ENCODE measurements at places on chromosomes 2 and 18.

GRCh38 chr2:190315273-190315672 is 4.4 kb downstream of the HIBCH start:
- DNase-seq = peak; percentile 74

DNA sequence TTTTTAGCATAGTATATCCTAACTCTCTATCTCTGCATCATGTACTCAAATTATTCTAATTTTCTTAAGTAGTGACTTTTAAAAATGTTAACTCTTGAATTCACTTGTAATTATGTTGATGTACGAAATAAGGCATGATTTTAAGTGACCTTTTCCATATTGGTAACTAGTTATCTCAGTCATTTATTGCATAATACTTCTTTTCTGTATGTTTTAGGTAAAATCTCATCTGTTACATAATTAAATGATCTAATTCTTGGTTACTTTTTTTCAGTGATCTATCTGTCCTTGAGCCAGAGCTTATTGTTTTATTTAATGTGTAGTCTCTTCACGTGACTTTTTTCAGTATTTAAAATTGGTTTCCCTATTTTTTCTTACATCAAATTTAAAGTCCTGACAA is 4.8 kb upstream of the UBE2E3 start:
- DNase-seq = no peak

DNA sequence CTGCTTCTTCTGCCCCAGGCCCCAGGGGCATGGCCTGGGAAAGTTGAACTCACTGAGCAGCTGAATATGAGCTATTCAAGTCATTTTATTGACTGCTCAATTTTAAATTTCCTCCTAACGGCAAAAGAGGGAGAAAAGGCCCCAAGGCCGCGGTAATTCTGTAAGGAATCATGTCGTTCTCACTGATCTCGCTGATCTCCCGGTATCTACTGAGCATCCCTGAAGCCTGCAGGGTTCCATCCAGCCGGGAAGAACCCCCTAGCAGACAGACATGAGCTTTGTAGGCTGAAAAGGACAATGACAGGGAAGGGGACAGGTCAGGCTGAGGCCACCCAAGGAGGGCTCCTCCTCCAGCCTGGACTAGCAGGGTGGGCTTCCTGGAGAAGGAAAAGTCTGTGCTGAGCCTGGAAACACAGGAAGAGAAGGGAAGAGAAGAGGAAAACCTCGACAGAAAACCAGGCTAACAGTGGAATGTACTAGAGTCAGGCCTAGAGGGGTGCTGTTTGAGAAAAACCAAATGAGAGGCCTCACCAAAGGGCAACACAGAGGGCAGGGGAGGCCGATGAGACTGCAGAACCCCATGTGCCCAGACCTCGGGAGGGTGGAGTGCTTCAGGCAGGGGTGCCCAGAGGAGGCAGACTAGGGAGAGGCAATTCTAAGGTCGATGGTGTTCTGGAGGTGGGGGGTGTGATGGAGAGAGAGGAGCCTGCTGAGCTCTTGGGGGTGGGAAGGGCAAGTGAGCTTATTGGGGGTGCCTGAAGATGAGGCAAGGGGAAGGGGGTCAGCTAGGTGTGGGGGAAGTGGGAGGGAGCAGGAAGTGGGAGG is 2.9 kb upstream of the NPPC start:
- DNase-seq = no peak

GRCh38 chr2:5007596-5007995 is 684.6 kb upstream of the SOX11 start:
- no peak for DNase-seq

DNA sequence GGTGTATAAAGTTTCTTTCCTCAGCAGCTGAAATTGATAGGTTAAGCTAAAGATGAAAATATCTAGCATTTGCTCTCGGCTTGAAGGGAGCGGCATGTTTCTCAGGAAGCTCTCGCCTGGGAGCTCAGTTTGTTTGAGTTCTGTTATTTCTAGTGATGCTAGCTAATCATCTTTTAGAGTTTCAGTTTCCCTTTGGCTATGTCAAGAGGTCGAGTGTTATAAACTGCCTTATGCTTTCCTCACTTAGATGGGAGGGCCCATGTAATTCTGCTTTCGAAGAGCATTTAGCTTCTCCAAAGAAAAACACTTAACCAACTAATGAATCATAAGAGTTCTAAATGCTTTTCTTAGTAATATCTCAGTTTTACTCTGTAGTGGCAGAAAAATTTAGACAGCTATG is 33.6 kb downstream of the PLCL1 start:
- no peak for DNase-seq

DNA sequence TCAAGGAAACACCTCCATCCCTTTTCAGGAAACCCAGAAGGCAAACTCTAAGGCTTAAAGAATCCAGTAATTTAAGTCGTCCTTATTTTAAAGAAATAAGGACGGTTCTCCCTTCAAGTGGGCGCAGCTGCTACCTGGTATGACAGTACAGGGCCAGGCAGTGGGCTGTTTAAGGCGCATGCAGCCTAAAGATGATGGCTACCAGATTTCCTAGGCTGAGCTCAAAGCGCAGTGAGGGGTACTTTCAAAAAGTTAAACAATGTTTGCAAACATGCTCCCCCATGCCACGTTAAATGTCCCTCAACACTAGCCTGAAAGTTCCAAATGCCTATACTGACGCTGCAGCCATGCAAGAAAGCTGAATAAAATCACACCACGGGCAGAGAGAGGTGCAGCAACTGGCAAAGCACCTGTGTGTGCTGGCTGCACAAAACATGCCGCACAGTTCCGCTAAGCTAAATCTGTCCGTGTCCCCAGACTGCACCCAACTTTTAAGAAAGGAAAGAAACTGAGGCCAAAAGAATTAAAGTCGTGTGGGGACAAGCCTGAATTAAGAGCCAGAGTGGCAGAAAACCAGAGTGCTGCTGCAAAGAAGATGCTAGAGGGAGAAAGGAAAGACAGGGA is 583 bp downstream of the HIBCH start:
- peak; percentile 41 for DNase-seq

DNA sequence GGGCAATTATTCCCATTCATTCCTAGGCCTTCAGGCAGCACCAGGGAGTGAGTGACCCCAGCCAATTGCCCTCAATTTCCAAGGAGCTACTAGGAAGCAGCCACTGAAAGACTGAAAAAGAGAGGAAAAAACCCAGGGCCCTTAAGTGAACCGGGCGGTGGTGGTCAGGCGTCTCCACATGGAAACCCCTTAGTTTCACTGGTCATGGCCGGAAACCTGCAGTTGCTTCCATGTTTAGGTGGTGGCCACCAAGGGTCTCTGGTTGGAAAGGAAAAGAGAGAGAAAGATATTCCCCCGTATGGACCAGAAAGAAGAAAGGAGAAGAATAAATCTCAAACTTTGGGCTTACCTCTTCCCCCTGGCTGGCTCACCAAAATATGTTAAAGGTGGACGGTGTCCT is 64.9 kb downstream of the GALR1 start:
- DNase-seq = no peak

DNA sequence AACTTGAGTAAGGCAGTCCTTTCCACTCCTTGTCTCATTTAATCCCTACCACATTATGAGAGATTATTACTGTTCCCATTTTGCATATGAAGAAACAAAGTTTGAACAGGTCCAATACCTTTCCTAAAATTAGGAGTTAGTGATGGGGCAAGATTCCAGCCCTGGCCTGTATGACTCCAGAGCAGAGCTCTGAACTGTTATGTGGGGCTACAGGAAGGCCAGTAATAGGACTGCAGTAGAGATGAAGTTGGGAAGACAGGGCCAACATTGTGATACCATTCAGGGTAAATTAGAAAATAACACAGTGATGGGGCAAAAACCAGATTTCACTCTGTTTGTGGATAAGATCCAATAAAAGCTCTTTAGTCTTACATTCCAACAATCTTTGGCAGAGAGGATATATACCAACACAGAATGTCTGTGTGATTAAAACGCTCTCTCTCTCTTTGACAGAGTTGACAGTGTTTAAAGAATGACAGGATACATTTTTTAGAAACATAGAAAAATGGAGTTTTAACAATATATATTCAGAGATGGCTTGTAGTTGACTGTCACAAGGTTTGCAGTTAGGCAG is 22.7 kb downstream of the KATNAL2 start:
- no peak for DNase-seq

GRCh38 chr2:73925853-73926492 is 707 bp upstream of the DGUOK start:
- peak; percentile 71 for DNase-seq

DNA sequence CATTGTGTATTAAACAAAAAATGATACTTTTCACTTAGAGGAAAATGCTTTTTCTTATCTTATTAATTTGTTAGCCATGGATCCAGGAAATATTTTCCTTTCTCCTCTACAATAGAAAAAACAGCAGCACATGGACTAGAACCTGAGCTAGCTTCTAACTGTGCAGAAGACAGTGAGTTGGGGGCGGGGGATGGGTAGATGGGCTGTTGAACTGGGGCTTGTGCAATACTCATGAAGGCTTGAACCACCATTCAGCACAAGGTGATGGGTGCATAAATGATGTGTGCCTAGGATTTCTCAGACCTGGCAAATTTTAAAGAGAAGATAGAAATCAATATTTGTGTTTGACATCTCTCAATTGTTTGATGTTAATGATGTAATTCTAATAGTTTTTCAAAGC is 42.0 kb downstream of the COL5A2 start:
- DNase-seq = no peak

- DNase-seq = peak; percentile 16
Measured at GRCh38 chr2:54755641-54756326, 32.3 kb downstream of the EML6 start.

GRCh38 chr2:178152542-178152941 is 40.3 kb downstream of the RBM45 start:
- no peak for DNase-seq

GRCh38 chr2:14424478-14425390 is 207.8 kb upstream of the LRATD1 start:
- DNase-seq = no peak

- no peak for DNase-seq
Measured at GRCh38 chr2:197839327-197839726, 34.9 kb downstream of the PLCL1 start.
